ENCODE measurements at places on chromosomes 1 and 21. TPM values are rescaled to one million over a fixed set of nuclear protein-coding genes. Genes with fewer than 3 reads are reported as not detected.

DNA sequence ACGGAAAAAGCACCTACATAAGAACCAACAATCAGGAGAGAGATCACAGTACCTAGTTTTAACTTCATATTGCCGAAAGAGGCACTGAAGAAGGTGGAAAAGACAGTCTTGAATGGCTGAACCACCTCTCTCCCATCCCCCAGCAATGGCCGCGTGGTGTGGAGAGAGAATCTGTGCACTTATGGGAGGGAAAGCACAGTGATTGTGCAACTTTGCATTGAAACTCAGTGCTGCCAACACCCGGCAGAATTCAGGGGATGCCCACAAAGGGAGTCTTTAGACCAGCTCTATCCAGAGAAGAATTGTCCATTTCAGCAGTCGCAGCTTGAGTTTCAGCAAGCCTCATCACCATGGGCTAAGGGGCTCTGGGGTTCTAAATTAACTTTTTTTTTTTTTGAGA lies 186.3 kb upstream of the USP25 start:
- DNase-seq, result peak; percentile 41

GRCh38 chr1:223271085-223271781 lies 92.7 kb downstream of the SUSD4 start:
- DNase-seq, result no peak

- no peak for DNase-seq
Measured at GRCh38 chr1:48062353-48062752, 65.2 kb upstream of the TRABD2B start.

PROX1 gene
- 0.13 TPM for total RNA-seq

MTF1 gene
- 1.6 TPM for total RNA-seq
